ENCODE measurements at places on chromosomes 5 and 9.

DNA sequence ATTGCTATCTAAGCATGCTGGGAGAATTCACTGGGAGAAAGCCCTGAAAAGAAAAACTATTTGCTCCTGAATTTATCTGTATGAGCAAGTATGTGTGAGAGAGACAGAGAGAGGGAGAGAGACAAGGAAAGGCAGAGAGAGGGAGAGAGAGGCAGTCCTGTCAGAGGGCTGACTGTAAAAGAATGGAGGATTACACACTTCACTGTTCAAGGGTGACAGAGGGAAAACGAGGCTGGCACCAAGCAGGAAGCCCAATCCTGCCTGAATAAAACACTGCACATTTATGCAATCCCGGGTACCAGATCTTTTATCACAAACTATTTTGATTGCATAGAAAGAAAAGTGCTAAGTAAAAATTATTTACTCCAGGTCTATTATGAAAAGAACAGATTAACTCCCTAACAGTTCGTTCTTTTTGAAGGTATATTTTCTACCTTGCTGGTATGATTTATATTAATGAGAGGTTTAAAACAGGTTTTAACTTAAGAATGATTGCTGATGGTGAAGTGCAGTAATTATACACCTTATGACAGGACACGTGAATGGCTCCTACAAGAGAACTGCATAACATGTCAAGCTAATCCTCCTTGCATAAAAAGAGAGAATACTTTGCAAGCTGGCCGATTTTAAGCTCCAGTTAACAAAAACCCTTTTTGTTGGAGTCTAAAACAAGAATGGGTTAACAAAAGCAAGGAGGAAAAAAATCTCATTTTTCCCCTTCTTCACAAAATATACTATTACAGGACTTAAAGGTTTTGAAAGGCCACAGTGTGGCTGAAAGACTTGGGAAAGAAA, 82.5 kb downstream of the NFIB start:
- DNase-seq: no peak
- H3K36me3 ChIP-seq: peaks cover 13% of the 10 kb centered on the region
- H3K4me3 ChIP-seq: no peak overlapping the region
- H3K27me3 ChIP-seq: no peaks in the 10 kb centered on the region
- no peak overlapping the region for H3K27ac ChIP-seq

GRCh38 chr5:34698754-34699153, 42.6 kb downstream of the RAI14 start:
- peaks cover 1% of the 10 kb centered on the region for H3K36me3 ChIP-seq
- H3K27ac ChIP-seq: peak overlapping the region; percentile 44
- H3K4me1 ChIP-seq: peaks cover 51% of the 10 kb centered on the region

- H3K36me3 ChIP-seq: peaks cover under 1% of the 10 kb centered on the region
- no peaks in the 10 kb centered on the region for H3K27me3 ChIP-seq
- no peak overlapping the region for H3K27ac ChIP-seq
- H3K4me1 ChIP-seq: peaks cover 11% of the 10 kb centered on the region
- no peak overlapping the region for H3K4me3 ChIP-seq
- no peak for DNase-seq
Measured at GRCh38 chr5:113340537-113340936, 94.3 kb downstream of the TSSK1B start.

- H3K36me3 ChIP-seq: peaks cover 46% of the 10 kb centered on the region
- H3K27ac ChIP-seq: peak overlapping the region; percentile 67
- H3K27me3 ChIP-seq: no peaks in the 10 kb centered on the region
- peaks cover 32% of the 10 kb centered on the region for H3K4me1 ChIP-seq
Measured at GRCh38 chr5:116315531-116315930, 230.7 kb downstream of the COMMD10 start.

DNA sequence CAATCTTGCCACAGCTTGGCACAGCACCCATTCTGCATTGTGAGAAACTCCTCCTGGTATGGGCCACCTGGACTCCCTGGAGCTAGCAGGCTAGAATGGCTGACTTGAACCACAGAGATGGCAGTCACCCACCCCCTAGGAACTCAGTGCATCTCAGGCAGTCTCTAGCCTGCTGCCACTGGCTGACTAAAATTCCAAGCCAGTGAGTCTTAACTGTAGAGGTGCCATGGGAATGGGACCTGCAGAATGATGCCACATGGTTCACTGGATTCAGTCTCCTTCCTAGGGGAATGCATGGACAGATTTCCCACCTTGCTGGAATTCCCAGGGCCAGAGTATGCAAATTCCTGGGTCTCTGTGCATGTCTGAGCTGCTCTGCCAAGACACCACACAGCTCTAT, 382.9 kb downstream of the MAN2A1 start:
- no peaks in the 10 kb centered on the region for H3K4me1 ChIP-seq
- H3K27ac ChIP-seq: no peak overlapping the region
- no peak for DNase-seq
- H3K4me3 ChIP-seq: no peak overlapping the region
- H3K27me3 ChIP-seq: peaks cover 6% of the 10 kb centered on the region

All from mesothelial cell of epicardium (in vitro differentiated cells).